KBM-7 (cell line): ENCODE measurements at places on chromosomes 3 and 15.

GRCh38 chr3:124256599-124256998, 264.7 kb upstream of the ROPN1 start:
- no peak for DNase-seq

DNA sequence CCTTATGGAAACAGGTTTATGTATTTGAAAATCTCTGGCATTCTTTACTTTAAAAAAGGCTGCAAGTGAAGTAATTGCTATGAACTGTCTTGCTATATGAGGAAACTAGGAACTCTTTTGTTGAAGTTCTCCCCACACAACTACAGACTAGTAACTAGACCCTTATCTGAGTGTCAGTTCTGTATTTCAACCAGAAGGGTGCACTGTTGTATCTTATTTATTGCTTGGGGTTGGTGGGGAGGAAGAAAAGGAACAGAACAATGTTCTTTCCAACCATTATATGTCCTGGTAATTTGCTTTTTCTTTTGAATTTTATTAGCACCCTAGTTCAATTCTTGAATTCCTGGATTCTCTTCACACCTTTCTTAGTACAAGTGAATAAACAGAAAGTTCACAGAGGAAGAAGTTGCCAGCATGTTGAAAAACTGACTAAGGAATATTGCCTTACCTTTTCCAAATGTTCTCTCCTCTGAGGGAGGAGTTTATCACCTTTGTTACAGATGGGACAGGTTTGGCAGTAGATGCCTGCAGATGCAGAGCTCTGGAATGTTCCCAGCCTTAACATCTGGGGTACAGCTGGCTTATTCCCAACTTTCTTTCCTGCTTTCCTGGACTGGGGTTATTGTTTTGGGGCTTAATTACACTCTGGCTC, 162.4 kb upstream of the CFAP20DC start:
- DNase-seq, result peak; percentile 50

GRCh38 chr3:186823386-186823785, 17.1 kb upstream of the RFC4 start:
- no peak for DNase-seq

DNA sequence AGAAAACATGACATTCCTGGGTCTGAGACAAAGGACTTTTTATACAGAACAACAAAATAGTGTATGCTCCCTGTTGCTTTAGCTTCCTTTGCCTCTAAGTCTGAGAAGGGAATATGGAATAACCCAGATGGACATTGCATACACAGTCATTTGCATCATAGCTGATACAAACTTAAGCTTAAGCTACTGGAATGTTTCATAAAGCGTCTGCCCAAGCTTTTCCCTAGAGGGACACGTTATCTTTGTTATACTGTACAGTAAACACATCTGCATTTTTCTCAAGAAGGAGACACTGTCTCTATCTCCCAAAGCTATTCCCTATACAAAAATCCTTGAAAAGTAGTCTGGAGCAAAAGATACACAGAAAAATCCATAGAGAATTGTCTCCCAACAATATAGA, 775.0 kb downstream of the DIPK2A start:
- no peak for DNase-seq

DNA sequence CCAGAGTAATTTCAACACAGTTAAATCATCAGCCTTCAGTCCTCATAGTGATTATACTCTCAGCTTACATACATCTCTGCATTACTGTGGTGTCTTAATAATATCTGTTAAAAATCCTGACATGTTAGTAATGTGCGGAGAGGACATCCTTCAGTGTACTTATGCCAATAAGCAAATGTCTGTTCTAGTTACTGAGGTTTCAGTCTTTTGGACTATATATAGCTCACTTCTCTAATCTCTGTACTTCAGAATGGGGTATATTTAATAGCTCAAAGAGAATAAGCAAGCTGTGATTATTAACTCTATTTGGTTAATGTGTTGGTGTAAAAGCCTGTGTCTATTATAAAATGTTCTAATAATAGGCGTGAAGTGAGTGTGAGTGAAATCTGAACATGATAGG, 28.9 kb upstream of the OSTN start:
- no peak for DNase-seq

- DNase-seq, result no peak
These were observed 75.9 kb upstream of the CBLB start for GRCh38 chr3:105944721-105945120.

GRCh38 chr3:10371167-10371566, 50.3 kb upstream of the SEC13 start:
- DNase-seq, result peak; percentile 31
